ENCODE measurements at places on chromosomes 12 and 14. TPM values are rescaled to one million over a fixed set of nuclear protein-coding genes. Genes with fewer than 3 reads are reported as not detected.

The RNASE11 gene
- total RNA-seq = not detected

DNA sequence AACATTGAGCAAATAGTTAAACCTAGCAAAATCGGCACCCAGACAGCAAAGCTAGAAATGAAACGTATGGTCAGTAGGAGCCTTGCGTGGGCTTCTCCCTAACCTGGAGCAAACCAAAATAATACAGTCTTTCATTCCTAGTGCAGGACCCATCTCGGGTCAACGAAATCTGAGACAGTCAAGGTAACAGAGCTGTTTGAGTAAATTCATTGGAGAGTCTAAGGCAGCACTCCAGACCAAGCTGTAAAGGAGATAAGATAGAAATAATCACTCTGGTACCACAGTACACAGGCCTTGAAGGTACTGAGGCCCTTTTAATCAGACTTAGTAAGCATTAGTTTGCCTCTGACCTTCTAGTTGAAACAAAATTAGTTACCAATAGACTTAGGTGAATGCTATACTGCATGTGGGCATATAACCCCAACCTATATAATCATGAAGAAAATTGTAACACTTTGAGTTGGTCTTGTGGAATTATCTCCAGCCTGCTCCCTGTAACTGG lies 54.4 kb upstream of the BICD1 start:
- no peak overlapping the region for H3K27ac ChIP-seq
- no peak for DNase-seq
- H3K4me1 ChIP-seq = no peaks in the 10 kb centered on the region
- no peak overlapping the region for H3K4me3 ChIP-seq
- no peaks in the 10 kb centered on the region for H3K27me3 ChIP-seq
- H3K36me3 ChIP-seq = no peaks in the 10 kb centered on the region

GRCh38 chr14:90058876-90059458 lies 2.8 kb upstream of the KCNK13 start:
- DNase-seq = peak; percentile 24
- no peak overlapping the region for H3K4me3 ChIP-seq
- peaks cover 36% of the 10 kb centered on the region for H3K27me3 ChIP-seq
- no peaks in the 10 kb centered on the region for H3K4me1 ChIP-seq

The HOXC4 gene
- 0.26 TPM for total RNA-seq

DNA sequence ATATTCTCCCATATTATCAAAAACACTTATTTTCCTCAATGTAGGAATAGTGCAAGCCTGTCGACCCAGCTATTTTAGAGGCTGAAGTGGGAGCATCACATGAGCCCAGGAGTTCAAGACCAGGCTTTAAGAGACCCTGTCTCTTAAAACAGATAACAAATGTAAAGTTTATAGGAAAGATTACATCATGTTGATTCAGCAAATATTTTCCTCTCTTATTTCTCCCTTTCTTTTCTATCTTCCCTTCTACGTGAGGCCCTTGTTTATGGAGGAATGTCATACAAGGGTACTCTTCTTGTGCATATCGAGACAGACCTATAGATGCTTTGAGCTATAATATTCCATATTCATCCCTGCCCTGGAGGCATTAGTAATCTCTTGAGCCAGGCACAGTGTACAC lies 36.5 kb upstream of the FGD4 start:
- no peak for DNase-seq
- no peaks in the 10 kb centered on the region for H3K4me1 ChIP-seq
- no peaks in the 10 kb centered on the region for H3K27me3 ChIP-seq
- H3K4me3 ChIP-seq = no peak overlapping the region

DNA sequence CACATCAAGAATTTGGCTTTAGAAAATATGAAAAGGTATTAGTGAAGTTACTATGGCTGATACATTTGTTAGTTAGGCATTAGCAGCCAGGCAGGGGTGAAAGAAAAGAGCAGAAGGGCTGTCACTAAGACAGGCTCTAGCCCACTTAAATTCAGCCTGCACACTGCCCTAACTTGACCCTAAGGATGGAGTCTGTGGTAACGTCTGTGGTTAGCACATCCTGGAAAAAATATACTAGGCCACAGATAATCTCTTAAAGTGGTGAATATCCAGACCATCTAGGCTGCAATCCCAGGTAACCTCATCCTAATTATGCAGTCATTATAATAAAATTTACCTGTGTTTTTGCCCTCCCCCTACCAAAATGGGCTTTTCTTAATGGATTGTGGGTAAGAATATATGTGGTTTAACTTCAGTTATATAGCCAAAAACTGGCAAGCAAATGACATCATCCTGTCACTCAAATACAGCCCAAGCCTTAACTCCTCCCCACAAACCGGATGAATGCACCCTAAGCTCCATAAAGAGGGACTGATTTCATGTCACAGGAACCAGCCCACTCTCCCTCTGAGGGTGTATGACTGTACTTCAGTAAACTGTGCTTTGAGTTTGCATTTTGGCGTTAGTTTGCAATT lies 440.9 kb downstream of the LRFN5 start:
- no peaks in the 10 kb centered on the region for H3K4me1 ChIP-seq
- no peaks in the 10 kb centered on the region for H3K27me3 ChIP-seq
- DNase-seq = peak; percentile 4
- no peak overlapping the region for H3K4me3 ChIP-seq

Measured in fibroblast of lung (primary cell).